Tibial artery (tissue), 4 donors: ENCODE measurements at places on chromosomes 1 and 21.

GRCh38 chr1:181169281-181169865, 80.9 kb downstream of the IER5 start:
- no peak for DNase-seq

GRCh38 chr1:205456868-205457745, 1.3 kb upstream of the BLACAT1 start:
- DNase-seq, result no peak

- DNase-seq, result no peak
Measured at GRCh38 chr21:45799765-45800338, 156.3 kb downstream of the PCBP3 start.

DNA sequence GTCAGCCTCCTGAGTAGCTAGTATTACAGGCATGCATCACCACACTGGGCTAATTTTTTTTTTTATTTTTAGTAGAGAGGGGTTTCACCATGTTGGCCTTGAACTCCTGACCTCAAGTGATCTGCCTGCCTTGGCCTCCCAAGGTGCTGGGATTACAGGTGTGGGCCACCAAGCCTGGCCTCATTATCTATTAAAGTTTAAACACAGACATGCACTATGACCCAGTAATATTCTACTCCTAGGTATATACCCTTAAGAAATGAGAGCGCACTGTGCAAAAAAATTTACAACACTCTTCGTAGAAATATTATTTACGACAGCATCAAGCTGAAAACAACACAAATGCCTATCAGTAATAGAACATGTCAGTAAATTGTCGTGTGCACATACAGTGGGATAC, 18.6 kb upstream of the SH2D1B start:
- DNase-seq, result no peak

GRCh38 chr1:204647114-204647804, 38.3 kb downstream of the LRRN2 start:
- no peak for DNase-seq

DNA sequence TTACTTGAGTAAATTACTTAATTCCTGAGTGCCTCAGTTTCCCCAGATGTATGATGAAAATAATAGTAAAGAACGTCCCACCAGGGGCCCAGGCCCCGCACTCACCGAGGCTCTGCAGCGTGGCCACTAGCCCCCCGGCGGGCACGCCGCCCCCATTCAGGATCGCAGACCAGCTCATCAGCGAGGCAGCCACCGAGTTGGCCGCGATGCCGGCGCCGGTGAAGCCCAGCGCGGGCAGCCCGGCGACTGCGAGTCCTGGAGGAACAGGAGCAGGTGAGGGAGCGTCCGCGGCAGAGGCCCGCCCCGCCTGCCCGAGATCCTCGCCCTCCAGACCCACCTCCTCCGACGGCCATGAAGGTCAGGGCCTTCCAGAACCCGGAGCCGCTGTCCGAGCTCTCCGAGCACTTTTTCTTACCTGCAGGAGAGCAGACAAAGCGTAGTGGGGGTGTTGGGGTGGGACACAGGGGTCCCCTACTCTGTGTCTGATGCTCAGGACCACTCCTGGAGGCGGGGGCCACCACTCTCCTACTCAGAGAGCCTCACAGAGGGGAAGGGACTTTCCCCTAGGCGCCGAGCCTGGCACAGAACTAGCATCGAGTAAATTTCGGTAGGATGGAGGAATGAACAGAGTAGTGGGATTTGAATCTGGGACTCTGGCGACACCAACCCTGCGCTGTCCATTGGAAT, 3.7 kb downstream of the IFI6 start:
- DNase-seq, result no peak

GRCh38 chr1:205575294-205575885, 56.4 kb downstream of the ELK4 start:
- DNase-seq, result no peak

DNA sequence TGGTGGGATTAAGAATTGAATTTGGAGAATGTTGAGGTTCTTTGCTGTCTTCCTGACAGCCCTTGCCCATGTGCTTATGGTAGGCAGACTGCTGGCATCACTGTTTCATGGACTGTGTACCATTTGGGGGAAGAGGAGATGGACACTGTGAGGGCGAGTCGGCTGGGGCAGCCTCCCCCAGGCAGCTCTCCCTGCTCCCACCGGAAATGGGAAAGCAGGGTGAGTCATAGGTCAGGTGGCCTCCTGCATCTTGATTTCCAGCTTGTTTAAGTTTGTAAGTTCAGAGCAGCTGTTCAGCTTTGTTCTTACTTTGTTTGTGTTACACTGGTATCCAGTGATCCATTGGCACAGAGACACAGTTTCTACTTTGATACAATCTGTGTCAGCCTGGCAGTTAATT, 87.2 kb upstream of the CNIH3 start:
- DNase-seq, result no peak

DNA sequence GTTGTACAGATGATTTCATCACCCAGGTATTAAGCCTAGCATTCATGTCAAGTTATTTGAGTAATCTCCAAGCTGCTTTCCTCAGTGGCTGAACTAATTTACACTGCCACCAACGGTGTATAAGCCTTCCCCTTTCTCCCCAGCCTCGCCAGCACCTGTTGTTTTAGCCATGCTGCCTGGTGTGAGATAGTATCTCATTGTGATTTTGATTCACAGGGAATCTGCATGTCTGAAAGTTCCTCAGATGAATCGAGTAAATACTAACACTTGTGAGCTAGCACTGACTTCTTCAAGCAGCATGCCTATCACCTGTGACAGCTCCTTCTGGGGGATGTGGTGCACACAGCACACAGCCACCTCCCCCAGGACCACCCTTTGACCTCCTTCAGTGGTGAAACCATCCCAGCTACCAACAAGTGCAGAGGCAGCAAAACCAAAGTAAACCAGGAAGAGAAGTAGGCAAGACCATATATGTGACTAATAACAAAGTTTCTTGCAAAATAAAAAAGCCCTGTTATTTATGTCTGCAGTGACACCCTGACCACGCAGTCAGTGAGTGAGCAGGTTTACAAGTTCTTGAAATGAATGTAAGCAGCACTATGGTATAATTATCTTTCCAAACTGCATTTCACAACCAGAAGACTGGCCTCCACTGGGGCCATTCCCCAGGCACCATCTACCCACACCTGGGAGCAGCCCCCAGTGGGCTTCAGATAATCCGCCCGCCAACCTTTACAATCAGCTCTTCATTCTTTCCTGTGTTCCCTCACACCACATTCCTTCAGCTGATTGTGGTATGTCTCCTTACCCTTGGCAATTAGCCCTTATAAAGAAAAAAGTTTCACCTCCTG, 173.8 kb downstream of the ETS2 start:
- DNase-seq, result no peak

DNA sequence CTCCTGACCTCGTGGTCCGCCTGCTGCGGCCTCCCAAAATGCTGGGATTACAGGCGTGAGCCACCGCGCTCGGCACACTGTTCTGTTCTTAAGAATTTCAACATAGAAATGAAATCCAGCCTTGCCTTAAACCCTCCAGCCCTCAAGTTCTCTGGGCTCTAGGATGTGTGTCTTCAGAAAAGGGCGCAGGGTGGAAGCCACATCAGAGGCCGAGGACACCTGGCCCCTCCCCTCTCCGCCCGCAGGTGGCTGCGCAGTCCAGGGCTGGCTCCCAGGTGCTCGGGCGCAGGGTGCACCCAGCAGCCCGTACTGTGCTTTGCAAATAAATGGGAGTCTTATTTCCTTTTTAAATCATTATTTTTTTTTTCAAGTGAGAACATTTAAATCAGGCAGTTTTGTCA, 2.0 kb upstream of the C1orf174 start:
- no peak for DNase-seq

DNA sequence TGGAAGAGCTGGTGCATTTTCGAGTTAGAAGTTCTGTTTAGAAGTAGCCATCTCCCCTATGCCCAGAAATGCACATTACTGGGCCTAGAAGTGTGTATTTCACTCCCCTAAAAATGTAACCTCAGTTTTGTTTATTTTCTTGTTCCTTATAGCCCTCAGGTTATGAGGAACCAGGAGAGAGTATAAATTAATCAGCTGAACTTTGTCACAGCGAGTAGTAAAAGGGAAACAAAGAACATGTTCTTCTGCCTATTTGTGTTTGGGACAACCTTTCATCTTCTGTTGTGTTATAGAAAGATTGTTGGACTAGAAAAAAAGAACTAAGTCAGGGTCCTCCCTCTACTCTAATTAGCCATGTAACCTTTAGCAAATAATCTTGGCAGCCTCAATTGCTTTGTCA, 160.5 kb upstream of the PDE4B start:
- DNase-seq, result no peak

DNA sequence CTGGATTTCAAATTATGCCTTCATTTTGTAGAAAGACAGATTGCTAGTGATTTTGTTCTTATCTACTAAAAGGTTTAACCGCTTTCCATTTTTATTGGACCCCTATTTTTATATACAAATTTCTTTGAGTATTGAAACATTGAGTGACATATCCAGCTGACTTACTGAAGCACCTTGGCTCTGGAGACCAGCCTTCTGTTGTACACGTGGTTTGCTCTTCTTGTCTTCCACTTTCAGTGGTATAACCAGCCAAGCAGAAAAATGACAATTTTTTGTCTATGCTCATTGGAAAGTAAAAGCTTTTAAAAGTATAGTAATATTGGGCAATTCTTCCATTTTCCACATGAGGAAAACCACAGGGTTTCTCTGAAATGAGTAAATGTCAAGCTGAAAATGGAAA, 4.4 kb downstream of the F13B start:
- no peak for DNase-seq

DNA sequence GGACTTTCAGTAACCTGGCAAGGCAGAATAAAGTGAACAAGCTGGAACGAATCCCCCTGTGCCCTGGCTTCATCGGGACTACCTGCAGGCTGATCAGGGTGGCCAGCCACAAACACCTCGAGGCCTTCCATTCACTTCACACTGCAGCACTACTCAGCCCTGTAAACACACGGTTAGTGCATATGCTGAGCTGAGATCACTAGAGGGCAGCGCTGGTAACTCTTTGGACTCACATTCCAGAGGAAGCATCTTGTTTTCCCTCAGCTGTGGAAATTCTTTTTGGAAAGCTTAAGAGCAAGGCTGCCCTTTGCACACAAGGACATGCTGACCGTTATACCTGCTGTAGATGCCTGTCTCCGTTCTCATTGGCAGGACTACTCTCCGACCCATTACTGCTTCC, 32.1 kb downstream of the PCSK9 start:
- no peak for DNase-seq

GRCh38 chr1:30068787-30069472, 654.5 kb downstream of the MATN1 start:
- DNase-seq, result peak; percentile 35

- no peak for DNase-seq
Measured at GRCh38 chr21:23607782-23608431, 1999.4 kb downstream of the MRPL39 start.

DNA sequence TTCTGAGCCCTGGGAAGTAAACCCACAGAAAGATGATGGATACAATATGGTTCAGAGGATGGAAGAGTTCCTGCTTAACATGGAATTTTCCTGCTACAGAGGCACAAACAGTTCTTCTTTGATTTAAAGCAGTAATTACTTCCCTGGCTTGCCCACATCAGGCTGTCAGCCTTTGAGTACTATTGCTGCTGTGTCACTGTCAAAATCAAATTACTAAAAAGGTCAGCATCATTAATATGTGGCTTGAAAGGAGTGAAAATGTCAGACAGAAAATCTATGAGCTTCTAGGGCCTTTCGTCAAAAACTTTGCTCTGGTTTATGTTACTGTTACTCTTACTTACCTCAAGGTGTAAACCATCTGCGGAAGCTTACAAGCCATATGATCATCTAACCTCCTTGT, 98.6 kb upstream of the DPT start:
- no peak for DNase-seq

GRCh38 chr1:211356723-211357407, 30.2 kb downstream of the TRAF5 start:
- DNase-seq, result no peak

GRCh38 chr21:42784276-42784675, 95.1 kb downstream of the WDR4 start:
- peak; percentile 40 for DNase-seq

GRCh38 chr1:98145655-98146054, 224.8 kb upstream of the DPYD start:
- DNase-seq, result no peak

DNA sequence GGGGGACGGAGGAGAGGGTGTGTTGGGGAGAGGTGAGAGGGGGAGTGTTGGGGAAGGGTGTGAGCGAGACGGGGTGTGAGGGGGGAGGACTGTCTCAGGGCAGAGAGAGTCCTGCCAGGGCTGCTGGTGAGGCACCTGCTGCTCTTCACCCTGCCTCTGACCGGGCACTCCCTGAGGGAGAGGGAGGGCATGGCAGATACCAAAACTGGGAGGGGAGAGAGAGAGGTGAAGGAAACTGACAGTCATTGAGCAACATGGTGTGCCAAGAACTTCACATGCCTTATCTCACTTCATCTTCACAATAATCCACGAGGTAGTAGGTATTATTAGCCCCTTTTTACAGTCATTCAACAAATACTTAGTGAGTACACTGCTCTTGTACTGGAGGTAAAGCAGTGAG, 61.3 kb upstream of the ARTN start:
- no peak for DNase-seq

DNA sequence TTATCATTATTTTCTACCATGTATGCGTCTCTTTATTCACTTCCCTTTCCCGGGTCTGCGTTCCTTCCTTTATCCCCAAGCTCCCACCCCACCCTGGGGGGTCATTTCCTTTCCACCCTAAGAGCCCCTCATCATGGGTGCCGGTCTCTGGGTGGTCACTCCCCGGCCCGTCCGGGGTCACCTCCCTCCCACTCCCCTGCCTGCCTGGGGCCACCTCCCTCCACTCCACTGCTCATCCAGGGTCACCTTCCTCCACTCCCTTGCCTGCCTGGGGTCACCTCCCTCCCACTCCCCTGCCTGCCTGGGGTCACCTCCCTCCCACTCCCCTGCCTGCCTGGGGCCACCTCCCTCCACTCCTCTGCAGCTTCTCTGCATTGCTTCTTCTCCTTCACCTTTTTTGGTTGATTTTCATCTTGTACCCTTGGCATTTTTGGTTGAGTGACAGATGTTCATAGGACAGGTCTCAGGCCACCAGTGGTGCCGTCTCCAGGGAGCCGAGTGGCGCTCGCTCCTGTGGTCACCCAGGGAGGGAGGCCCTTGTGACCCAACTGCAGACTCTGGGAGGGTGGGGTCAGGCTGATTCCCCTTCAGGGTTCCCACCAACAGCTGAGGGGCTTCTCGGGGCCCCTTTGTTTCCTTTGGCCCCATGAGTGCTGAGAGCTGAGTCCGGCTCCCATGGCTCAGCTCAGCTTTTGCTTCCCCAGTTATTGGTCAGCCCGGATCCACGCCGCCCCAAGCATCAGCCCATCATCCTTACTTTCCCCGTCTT, 48.6 kb upstream of the PCBP3 start:
- no peak for DNase-seq

DNA sequence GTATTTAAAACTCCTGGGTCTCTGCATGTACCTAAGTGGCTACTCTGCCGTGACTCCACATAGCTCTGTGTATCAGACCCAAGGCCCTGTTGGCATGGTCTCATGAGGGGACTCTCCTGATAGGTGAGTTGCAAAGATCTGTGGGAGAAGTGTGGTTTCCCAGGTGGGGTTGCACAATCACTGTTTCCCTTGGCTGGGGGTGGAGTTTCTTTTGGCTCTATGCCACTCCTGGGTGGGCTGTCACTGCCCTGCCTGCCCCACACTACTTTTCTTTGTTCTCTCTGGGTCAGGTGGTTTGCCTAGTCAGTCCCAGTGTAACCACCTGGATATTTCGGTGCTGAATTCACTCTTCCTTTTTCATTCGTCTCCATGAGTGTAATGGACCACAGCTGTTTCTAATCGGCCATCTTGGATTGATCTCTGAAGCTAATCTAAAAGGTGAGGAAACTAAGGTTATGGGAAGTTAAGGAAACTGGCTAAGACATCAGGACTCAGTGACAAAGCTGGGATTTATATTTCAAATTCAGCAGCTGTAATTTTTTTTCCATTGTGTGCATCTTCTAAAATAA, 97.1 kb upstream of the CACYBP start:
- no peak for DNase-seq

- no peak for DNase-seq
Measured at GRCh38 chr1:43524804-43525203, 5.9 kb upstream of the PTPRF start.
